ENCODE measurements at places on chromosomes 7 and 10.

GRCh38 chr10:25933653-25934608 lies at the start of gene MYO3A:
Gene MYO3A, plus strand, starts transcription at chr10:25934229. Its CDS starts 17,882 bp downstream, at chr10:25952111.
- peak; percentile 66 for DNase-seq

GRCh38 chr7:108018668-108019067 lies 15.7 kb upstream of the LAMB1 start:
- DNase-seq: no peak

- no peak for DNase-seq
These were observed 23.0 kb downstream of the SRRM3 start for GRCh38 chr7:76224695-76225094.

GRCh38 chr10:75746356-75746755 lies 314.9 kb downstream of the LRMDA start:
- no peak for DNase-seq

DNA sequence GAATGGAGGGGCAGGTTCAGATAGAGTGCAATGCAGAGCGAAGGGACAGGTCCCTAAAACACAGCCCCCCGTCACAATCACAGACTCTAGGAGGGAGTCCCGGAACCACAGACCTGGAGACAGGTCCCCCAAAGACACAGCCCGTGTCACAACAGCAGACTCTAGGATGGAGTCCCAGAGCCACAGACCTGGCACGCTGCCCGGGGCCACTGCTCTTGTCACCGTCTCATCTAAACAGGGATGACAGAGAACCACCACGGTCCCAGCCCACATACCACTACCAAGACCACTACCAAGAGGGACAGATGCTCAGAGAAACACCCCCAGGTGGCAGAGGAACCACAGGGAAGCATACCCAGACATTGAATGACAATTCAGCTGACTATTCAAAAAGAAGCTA lies 183.9 kb downstream of the TCERG1L start:
- no peak for DNase-seq

DNA sequence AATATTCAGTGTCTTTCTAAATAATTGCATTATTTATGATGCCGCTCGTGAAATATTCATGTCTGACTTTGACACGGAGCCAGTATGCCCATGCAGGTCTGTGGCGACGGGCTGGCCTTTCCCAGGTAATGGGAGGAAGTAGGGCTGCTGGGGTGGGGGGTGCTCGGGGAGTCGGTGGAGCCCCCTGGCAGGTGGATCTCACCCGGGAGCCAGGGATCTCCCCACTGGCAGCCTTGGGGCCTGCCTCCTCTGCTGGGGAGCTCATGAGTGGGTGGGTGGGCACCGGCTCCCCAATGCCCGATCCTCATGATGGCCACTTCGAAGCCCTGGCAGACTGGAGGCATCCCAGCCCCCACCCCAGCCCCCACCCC lies 52.8 kb downstream of the PWWP2B start:
- DNase-seq: no peak

- no peak for DNase-seq
These were observed 23.6 kb upstream of the ING3 start for GRCh38 chr7:120926943-120927346.

GRCh38 chr10:71809628-71810027 lies 36.3 kb upstream of the VSIR start:
- peak; percentile 47 for DNase-seq

DNA sequence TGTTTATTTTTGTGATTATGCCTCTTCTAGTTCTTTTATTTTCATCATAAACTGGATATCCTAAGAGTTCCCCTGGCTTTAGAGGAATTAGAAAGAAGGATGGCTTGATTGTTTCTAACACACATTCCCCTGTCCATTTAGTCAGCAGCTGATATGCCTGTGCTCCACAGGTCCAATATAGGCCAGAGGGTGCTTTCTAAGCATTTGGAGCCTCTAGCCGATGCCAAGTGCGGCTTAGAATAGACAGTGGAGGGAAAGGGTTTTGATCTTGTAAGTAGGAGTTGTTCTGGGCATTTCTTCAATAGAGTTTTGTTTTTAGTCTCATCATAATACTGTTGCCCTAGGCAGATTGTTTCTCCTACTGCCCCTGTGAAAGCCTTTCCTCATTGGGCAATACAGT lies 6.6 kb downstream of the CYP3A43 start:
- DNase-seq: no peak

DNA sequence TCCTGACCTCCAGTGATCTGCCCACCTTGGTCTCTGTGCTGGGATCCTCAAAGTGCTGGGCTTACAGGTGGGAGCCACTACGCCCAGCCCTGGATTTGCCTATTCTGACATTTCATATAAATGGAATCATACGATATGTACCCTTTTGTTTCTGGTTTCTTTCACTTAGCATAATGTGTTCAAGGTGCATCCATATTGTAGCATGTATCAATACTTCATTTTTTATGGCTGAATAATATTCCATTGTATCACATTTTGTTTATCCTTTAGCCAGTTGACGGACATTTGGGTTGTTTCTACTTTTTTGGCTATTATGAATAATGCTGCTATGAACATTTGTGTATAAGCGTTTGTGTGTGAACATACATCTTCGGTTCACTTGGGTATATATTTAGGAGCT lies 4.8 kb upstream of the HILPDA start:
- DNase-seq: no peak

GRCh38 chr10:132836832-132837540 lies 51.0 kb upstream of the NKX6-2 start:
- DNase-seq: peak; percentile 47

DNA sequence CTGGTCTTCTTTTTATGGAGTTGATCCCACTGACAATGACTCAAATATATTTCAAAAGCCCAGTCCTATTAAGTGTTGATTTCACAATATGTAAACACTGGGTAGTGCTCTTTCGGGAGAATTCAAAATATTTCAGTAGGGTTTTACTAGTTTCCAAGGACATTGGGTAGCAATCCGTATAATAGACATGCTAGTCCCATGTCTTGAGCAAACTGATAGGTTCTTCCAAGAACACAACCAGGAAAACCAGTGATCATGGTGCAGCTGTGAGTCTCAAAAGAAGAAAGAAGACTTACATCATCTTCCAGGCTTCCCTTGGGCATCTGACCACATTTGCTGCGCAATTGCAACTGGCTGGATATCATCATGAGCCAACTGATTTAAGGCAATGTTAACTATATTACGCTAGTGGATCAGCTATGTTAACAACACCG lies 59.3 kb upstream of the APBB1IP start:
- no peak for DNase-seq

DNA sequence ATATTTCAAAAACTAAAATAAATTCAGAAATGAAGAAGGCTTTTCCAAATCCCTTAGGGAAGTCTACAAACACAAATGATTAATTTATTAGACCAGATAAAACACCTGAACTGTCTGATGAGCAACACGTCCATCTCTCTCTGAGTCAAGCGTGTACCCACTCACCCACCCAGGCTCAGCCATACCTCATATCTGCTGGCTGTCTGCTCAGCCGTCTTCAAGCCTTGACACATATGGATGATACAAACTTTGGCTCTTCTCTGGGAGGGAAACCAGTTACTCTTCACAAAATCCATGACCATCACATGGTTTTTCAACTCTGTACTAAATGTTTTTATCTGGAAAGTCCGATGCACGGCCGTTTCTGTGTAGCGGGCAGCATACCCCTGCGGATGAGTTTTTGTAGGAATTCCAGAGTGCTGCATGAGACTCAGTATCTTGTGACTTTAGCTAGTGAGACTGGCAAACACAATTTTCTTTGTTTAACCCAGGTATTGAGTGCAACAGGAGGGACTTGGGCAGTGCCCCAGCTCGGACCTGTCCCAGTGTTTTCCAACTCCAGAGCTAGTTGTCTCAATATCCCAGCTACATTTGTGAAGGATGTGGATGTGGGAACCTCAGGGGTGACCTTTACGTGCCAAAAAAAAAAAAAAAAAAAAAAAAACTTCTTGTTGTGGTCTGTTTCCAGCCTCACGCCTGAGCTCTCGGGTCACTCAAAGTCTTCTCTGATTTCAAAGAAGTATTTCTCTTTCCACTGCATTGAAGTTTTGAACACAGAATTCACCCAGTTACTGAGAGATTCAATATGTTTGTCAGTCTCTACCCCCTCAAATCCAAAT lies at the start of gene C10orf90:
Gene C10orf90, minus strand, starts transcription at position 638 of the 839 bp plus-strand sequence. Its CDS starts 213 bp downstream, at position 425.
- DNase-seq: no peak

DNA sequence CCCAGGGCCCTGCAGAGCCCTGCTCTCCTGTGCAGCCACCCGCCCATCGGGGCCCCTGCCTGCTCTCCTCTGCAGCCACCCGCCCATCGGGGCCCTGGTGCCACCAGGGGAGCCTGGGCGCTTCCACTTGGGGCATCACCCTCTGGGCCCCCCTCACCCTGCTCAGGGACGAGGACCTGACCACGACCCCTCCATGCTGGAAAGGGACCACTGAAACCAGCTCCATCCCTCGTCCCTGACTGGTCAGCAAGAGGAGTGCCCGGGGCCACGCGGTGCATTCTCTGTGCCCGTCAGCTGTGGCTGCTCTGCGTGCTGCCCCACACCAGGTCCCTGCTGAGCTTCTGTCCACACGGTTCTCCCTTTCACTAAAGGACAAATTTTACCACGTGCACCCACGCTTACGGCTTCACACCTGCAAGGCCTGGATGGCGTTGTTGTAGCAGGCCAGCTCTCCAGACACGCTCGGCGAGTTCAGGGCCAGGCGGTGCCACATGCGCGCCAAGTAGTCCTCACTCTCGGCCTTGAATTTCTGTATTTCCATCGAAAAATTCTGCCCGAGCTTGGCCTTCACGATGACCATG lies 57.6 kb downstream of the CFAP46 start:
- no peak for DNase-seq

DNA sequence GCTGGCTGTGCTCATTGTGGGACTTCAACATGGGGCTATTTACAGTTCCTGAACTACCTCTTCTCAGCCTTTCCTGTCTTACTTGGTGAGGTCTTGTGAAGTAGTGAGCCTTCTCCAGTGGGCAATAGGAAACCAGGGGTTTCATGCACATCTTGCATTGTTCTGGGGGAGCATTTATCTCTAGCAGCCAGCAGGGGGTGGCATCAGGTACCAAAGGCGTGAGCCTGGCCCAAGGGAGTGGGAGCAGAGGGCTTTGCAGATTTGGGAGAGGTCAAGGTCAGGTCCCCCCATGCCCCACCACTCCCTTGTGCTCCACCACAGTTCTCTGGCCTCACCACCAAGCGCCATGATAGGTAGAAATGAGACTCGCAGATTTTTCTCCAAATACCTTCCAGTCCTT lies 85.4 kb upstream of the NPTX2 start:
- DNase-seq: peak; percentile 52

DNA sequence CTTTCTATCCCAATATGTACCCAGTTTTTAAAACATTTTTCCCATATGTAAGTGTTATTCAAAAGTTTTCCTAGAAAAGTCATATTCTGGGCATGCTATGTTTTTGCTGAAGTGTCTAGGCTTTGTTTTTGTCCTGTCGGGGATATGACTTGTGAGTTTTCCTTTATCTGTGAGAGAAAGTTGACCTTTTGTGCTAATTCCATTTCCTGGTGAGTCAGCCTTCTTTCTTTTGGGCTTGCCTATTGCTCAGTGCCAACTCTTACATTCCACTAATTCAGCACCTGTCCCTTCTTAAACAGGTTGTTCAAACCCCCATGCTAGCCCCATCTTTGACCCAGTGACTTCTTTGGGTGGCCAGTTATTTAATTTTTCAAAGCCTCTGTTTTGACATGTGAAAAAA lies 146.2 kb downstream of the AHR start:
- no peak for DNase-seq

DNA sequence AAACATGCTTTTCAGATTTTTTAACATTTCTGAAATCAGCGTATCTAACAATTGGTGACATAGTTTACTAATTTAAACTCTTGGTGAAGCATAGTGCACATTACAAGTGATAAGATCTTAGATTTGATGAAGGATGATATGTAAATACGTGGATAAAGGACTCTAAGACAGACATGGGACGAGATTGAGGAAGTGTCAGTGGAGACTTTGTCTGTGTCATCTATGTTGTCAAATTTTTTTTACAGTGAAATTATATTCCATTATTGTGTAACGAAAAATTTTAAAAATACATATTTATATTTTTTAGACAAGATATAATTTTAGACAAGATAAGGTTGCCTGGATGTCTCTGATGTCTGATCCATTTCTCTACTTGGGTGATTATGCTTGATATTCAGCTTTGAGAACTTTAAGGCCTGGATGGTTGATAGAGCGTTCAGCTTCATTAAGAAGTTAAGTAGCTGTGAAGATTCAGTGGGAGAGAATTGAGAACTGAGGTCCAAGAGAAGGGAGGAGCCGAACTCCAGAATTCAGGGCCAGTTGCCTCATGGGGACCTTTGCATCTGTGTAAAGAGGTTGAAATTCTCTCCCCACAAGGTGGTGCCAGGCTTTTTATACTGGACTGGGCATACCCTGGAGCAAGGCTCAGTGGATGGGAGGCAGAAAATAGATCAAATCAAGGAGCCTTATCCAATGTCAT lies 62.7 kb downstream of the KAT6B start:
- DNase-seq: no peak

GRCh38 chr10:31374146-31374696 lies 55.2 kb downstream of the ZEB1 start:
- no peak for DNase-seq

DNA sequence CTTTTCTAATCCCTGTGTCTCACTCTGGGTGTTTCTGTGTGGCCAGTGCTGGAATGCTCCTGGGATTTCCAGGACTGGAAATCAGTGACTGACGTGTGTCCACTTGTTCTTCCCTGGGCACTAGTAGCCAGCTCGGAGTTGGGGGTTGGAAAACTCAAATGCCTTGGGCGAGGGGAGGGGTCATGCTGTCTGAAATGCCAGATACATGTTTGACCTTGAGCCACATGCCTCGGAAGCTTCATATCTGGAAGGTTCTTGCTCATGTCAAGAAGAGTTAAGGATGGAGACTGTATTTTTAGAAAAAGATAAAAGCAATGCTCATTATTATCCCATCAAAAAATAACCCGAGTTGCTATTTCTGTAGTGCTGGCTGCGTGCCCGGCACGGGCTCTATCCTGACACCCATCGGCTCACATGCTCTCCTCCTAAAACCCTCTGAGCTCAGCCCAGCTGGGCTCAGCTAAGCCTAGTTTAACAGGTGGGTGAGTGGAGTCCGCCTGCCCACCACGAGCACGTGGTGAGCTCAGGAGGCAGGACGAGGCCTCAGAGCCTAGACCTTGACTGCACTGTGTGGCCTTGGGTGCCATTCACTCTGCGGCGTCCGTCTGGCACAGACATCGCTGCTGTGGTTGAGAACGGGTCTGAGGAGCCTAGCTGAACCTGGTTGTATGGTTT lies 6.4 kb downstream of the DPYSL4 start:
- DNase-seq: no peak

- DNase-seq: no peak
These were observed 141.5 kb upstream of the CAV2 start for GRCh38 chr7:116357781-116358670.

GRCh38 chr7:47580811-47581331 lies 1.0 kb downstream of the TNS3 start:
- no peak for DNase-seq

- DNase-seq: no peak
These were observed 243.6 kb upstream of the NFE2L3 start for GRCh38 chr7:25908154-25908949.

GRCh38 chr7:99129001-99129400 lies 14.9 kb downstream of the SMURF1 start:
- no peak for DNase-seq

GRCh38 chr7:103636153-103636552 lies 190.1 kb upstream of the SLC26A5 start:
- no peak for DNase-seq

GRCh38 chr10:62037890-62038608 lies 136.6 kb downstream of the ARID5B start:
- DNase-seq: no peak

GRCh38 chr10:132392811-132393694 lies 3.9 kb upstream of the PWWP2B start:
- peak; percentile 73 for DNase-seq

- DNase-seq: no peak
These were observed 70.6 kb downstream of the FIGNL1 start for GRCh38 chr7:50379539-50379938.

- peak; percentile 71 for DNase-seq
These were observed 19.5 kb upstream of the MMP21 start for GRCh38 chr10:125795128-125795527.

All from posterior cingulate gyrus (tissue), 11 donors.